ENCODE measurements at places on chromosomes 13 and 19. TPM values are rescaled to one million over a fixed set of nuclear protein-coding genes. Genes with fewer than 3 reads are reported as not detected.
A peak's percentile ranks its signal among the peaks of the same experiment; 100 is the strongest.

DNA sequence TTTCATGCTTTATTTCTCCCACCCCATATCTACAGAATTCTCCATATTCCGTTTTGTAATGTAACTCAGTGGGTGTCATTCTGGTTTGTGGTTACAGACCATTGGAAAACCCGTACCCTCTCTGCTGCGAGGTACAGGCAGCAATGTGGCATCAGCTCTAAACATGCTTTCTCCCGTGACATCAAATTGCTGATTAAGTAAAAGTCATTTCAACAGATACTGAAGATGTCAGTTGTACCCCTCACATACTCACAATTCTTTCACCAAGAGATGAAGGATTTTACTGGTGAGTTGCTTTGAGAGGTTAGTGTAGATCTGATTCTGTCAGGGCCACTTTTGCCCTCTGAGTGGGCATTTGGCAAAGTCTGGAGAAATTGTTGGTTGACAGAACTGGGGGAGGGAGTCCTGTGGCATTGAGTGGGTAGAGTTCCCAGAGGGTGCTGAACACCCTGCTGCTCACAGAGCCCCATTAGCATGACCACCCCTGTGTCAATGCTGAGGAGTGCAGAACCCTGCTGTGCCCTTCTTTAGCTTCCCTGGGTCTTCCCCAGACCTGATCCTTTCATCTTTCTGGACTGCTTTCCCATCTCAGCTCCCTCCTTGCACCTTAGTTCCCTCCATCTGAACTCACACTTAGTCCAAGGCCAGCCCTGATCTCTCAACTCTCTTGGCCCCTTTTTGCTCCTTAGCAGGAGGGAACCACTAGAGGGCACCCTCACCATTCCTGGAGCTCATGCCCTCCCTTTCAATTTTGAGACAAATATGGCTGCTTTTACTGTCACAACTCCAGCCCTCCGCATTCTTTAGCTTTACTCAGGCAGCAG is 39.9 kb upstream of the CEACAM8 start:
- no peak overlapping the region for H3K4me3 ChIP-seq
- DNase-seq = peak; percentile 61
- H3K27ac ChIP-seq = no peak overlapping the region
- peaks cover 15% of the 10 kb centered on the region for H3K27me3 ChIP-seq

GRCh38 chr19:35901055-35901644 is 810 bp upstream of the NFKBID start:
- peak overlapping the region; percentile 92 for H3K4me3 ChIP-seq
- peaks cover 36% of the 10 kb centered on the region for H3K36me3 ChIP-seq
- H3K4me1 ChIP-seq = peaks cover 55% of the 10 kb centered on the region
- no peak for DNase-seq
- H3K27ac ChIP-seq = peak overlapping the region; percentile 97

- H3K27ac ChIP-seq = no peak overlapping the region
- no peak for DNase-seq
- no peaks in the 10 kb centered on the region for H3K36me3 ChIP-seq
- H3K27me3 ChIP-seq = no peaks in the 10 kb centered on the region
Measured at GRCh38 chr13:84812078-84812477, 929.8 kb upstream of the SLITRK1 start.

GRCh38 chr19:17468302-17469091 is 1.8 kb upstream of the SLC27A1 start:
- peaks cover 25% of the 10 kb centered on the region for H3K4me1 ChIP-seq
- H3K4me3 ChIP-seq = peak overlapping the region; percentile 90
- H3K36me3 ChIP-seq = no peaks in the 10 kb centered on the region
- H3K27me3 ChIP-seq = no peaks in the 10 kb centered on the region
- H3K27ac ChIP-seq = no peak overlapping the region
- no peak for DNase-seq

- no peak overlapping the region for H3K27ac ChIP-seq
- H3K4me1 ChIP-seq = peaks cover 7% of the 10 kb centered on the region
- no peak overlapping the region for H3K4me3 ChIP-seq
- DNase-seq = no peak
Measured at GRCh38 chr13:41599619-41600018, 142.3 kb downstream of the RGCC start.

DNA sequence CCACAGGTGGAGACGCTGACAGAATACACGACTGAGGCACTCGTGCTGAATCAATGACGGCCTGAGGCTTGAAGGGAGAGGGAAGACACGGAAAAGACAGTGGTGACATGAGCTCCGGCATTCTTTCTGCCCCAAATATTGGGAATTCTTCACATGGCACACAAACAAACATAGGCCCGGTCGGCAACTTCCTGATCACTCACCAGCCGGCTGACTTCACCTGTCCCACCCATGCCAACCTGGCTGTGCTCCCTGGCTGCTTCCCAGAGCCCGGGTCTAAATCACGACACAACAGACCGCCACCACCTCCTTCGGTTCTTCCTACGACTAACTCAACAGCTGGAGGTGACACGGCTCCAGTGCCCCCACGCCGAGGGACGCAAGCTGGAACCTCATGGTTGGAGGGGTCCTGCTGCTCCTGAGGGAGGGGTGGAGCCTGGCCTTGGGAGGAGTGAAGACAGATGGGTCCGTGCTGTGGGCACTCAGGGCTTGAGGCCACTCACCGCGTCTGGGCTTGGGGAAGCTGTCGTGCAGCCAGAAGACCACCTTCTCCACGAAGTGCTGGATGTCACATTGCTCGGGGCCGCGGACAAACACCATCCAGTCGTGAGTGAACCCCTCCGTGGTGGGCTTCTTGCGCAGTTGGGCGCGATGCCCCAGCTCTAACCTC is 9.6 kb downstream of the MLLT1 start:
- no peak overlapping the region for H3K27ac ChIP-seq
- H3K36me3 ChIP-seq = peaks cover 24% of the 10 kb centered on the region
- H3K27me3 ChIP-seq = no peaks in the 10 kb centered on the region
- no peak overlapping the region for H3K4me3 ChIP-seq
- no peak for DNase-seq

DNA sequence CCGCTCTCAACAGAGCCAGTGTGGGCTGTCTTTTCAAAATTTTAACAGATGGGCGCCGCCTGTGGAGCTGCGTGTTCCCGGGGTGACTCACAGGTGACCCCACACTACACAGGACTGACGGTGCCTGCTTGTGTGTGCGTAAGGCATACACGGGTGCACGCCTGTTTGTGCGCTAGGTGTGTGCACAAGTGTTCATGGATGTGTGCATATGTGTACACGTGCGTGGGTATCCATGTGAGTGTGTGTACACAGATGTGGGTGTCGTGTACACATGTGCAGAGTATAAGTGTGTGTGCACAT is 92.7 kb upstream of the SOX1 start:
- no peak overlapping the region for H3K27ac ChIP-seq
- H3K4me3 ChIP-seq = no peak overlapping the region
- H3K4me1 ChIP-seq = no peaks in the 10 kb centered on the region
- no peaks in the 10 kb centered on the region for H3K36me3 ChIP-seq
- H3K27me3 ChIP-seq = peaks cover 13% of the 10 kb centered on the region
- DNase-seq = no peak

GRCh38 chr13:40916207-40916998 is 102.7 kb downstream of the ELF1 start:
- H3K4me1 ChIP-seq = peaks cover 36% of the 10 kb centered on the region
- no peak for DNase-seq
- peaks cover 2% of the 10 kb centered on the region for H3K36me3 ChIP-seq
- H3K27ac ChIP-seq = no peak overlapping the region
- H3K4me3 ChIP-seq = no peak overlapping the region

DNA sequence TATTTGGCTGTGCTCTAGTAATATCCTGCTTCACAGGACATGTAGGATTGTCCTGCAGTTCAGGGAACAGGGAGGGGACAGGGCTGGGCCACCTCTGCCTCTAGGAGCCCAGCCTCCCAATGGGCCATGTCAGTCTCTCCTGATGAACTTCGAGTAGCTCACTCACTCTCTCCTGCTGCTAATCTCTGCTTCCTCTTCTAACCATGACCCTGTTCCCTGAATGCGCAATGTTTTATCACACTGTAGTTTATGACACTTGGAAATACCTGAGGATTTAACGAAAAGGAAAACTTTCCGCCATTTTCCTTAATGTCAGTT is 9.2 kb downstream of the PARP4 start:
- DNase-seq = no peak
- peaks cover 24% of the 10 kb centered on the region for H3K4me1 ChIP-seq
- peaks cover 19% of the 10 kb centered on the region for H3K36me3 ChIP-seq

- no peaks in the 10 kb centered on the region for H3K27me3 ChIP-seq
- H3K36me3 ChIP-seq = no peaks in the 10 kb centered on the region
- H3K4me1 ChIP-seq = no peaks in the 10 kb centered on the region
- H3K4me3 ChIP-seq = no peak overlapping the region
Measured at GRCh38 chr13:112990783-112991182, 21.8 kb downstream of the MCF2L start.

DNA sequence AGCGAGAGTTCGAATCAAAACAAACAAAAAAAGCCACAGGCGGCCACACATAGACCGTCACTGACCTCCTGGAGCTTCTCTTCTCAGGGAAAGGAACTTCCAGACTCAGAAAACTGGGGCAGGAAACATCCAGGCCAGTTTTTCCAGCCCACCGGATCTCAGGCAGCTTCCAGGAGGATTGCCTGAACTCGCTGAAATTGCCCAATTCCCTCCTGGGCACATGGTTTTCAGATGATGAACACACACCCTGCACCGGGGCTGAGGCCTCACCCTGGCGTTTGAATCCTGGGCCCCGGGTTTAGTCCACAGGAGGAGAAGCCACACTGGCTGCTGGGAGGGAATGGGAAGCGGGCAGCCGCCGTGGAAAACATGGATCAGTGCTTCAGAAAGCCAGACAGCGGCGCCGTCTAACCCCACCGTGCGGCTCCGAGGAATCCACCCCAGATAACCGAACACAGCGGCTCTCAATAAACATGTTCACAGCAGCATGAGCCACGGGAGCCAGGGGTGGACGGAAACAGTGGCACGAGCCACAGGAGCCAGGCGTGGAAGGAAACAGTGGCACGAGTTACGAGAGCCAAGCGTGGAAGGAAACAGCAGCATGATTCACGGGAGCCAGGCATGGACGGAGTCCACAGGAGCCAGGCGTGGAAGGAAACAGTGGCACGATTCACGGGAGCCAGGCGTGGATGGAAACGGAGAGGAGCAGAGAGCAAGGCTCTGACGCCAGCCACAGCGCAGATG is 18.2 kb upstream of the PTBP1 start:
- no peaks in the 10 kb centered on the region for H3K4me1 ChIP-seq
- no peaks in the 10 kb centered on the region for H3K27me3 ChIP-seq
- DNase-seq = no peak

GRCh38 chr19:46376241-46377153 is 29.6 kb downstream of the PPP5C start:
- H3K4me1 ChIP-seq = peaks cover 5% of the 10 kb centered on the region
- H3K36me3 ChIP-seq = peaks cover 39% of the 10 kb centered on the region
- no peak overlapping the region for H3K4me3 ChIP-seq

- H3K4me1 ChIP-seq = no peaks in the 10 kb centered on the region
- H3K27ac ChIP-seq = no peak overlapping the region
- H3K27me3 ChIP-seq = peaks cover 19% of the 10 kb centered on the region
- H3K4me3 ChIP-seq = no peak overlapping the region
- no peak for DNase-seq
Measured at GRCh38 chr13:25088562-25089221, 7.2 kb upstream of the PABPC3 start.

DNA sequence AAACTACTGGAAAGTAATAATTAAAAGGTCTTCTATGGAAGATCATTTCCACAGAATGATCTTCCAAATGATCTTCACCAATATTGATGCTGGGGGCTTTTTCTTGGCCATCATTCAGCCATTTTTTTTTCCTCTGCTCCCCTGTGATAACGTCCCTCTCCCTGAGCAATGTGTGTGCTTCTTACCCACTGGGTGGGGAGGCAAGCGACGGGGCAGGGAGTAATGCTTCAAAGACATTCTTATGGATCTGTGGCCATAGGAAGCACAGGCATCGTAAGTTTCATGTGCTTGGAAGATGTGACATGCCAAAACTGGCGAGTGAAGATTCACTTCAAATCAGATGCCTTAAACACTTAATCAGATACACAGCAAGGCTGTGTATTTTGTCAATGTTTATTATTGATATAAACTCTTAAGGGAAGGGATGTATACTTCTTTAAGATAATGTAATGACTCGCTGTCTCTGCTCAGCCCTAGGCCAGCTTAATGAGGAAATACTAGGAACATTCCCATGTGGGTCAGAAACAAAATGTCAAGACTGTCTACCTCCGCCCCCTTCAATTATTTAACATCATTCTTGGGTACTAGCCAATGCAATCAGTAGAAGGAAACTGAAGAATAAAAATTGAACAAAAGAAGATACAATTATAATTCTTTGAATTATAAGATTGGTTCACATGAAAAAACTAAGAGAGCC is 34.1 kb upstream of the SERPINE3 start:
- H3K4me3 ChIP-seq = no peak overlapping the region
- no peak for DNase-seq
- no peak overlapping the region for H3K27ac ChIP-seq
- H3K36me3 ChIP-seq = no peaks in the 10 kb centered on the region

GRCh38 chr13:43072394-43072793 is 49.0 kb downstream of the DNAJC15 start:
- H3K4me3 ChIP-seq = no peak overlapping the region
- peaks cover 20% of the 10 kb centered on the region for H3K36me3 ChIP-seq
- no peak overlapping the region for H3K27ac ChIP-seq
- no peaks in the 10 kb centered on the region for H3K27me3 ChIP-seq
- peaks cover 42% of the 10 kb centered on the region for H3K4me1 ChIP-seq
- no peak for DNase-seq

GRCh38 chr13:71858647-71859046 is 8.4 kb downstream of the DACH1 start:
- DNase-seq = no peak
- no peaks in the 10 kb centered on the region for H3K4me1 ChIP-seq
- H3K4me3 ChIP-seq = no peak overlapping the region
- no peak overlapping the region for H3K27ac ChIP-seq
- no peaks in the 10 kb centered on the region for H3K36me3 ChIP-seq

- H3K4me3 ChIP-seq = no peak overlapping the region
- no peak overlapping the region for H3K27ac ChIP-seq
- peak; percentile 64 for DNase-seq
- H3K36me3 ChIP-seq = no peaks in the 10 kb centered on the region
Measured at GRCh38 chr19:35332817-35333216, 3.8 kb downstream of the CD22 start.

DPF1 gene
- 0.75 TPM for total RNA-seq

BCL3 gene
- total RNA-seq = 79.6 TPM

ZIC2 gene
- total RNA-seq = not detected

URI1 gene
- total RNA-seq = 68.5 TPM

C1QTNF9B gene
- total RNA-seq = not detected

PSG1 gene
- total RNA-seq = not detected

KMT2B gene
- 47.0 TPM for total RNA-seq

DKKL1 gene
- not detected for total RNA-seq

EDNRB gene
- not detected for total RNA-seq

All from activated CD4-positive, alpha-beta memory T cell treated with anti-CD3 and anti-CD28 coated beads for 36 hours (primary cell).